ENCODE measurements at places on chromosomes 6 and 20. TPM values are rescaled to one million over a fixed set of nuclear protein-coding genes. Genes with fewer than 3 reads are reported as not detected.

FAM209B gene
- not detected for total RNA-seq

TFB1M gene
- 10.0 TPM for total RNA-seq

DOK5 gene
- not detected for total RNA-seq

GRM1 gene
- not detected for total RNA-seq

RAMACL gene
- not detected for total RNA-seq

RIPOR3 gene
- 0.31 TPM for total RNA-seq

DNA sequence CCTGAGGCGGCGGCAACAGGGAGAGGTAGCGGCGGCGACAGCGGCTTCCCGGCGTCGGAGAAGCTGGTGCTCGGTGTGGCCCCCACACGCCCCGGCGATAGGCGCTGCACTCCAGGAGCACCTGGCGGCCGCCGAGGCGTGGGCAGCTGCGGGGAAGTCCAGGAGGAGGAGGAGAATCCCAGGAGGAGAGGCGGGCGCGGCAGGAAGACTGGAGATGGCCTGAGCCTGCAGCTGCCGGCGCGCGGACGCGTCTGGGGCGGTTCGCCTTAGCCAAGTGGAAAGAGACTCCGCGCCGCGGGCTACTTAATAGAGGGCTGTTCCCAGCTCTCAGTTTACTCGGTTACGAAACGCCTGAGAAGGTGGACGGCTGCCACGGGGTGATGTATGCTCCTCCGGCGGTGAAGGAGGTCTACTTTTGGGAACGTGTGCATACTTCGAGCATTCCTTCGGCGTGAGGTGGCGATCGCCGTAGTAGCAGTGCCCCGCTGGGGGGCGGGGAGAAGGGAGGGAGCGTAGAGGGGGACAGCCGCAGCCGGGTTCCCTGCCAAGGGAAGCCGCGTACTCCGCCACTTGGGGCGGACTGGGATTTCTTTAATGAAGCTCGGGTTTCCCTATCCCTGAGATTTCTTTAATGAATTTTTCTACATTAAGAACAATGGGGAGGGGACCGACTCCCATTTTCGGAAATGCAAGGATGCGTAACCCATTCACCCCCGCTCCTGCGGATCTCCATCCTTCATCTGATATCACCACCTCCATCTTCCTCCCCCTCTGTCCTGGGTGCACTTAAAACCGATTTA, at the start of gene COL12A1:
COL12A1 (minus strand) TSS at position 278 of the 800 bp plus-strand sequence. CDS start 3,261 bp downstream, outside the sequence.
- DNase-seq, result no peak

DNA sequence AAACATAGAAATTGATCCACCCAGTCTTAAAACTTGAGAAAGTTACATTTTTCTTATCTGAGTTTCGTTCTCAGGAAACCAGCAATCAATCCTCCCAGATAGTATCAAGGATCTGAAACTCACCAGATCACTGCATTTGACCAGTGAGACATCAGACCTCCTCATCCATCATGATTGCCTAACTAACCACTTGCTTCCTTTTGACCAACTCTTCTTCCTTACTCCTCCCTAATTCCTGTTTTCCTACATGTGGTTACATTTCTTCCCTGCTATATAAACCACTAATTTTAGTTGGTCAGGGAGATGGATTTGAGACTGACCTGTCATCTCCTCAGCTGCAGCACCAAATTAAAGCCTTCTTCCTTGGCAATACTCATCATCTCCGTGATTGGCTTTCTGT, 357.1 kb upstream of the POU3F2 start:
- no peak for DNase-seq

- no peak for DNase-seq
These were observed 891 bp upstream of the POU3F2 start for GRCh38 chr6:98833307-98834059.

DNA sequence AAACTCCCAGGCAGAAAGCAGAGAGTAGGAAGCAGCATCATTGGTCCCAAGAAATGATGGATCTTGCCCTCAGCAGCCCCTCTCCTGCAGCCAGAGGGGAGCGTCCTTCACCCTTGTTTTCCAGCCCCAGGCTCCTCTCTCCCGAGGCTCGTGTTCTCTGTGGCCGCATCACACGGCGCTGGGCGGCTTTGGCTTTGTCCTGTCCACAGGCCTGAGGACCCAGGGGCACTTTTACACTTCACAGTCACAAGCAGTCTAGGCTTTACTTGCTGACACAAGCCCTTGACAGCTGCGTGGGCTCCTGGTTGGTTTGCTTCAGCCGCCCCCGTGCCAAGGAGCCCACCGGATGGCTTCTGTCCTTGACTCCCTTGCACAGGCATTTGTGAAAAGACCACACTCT, 175.4 kb upstream of the THBS2 start:
- DNase-seq, result no peak

- no peak for DNase-seq
These were observed 40.2 kb upstream of the PXDC1 start for GRCh38 chr6:3791526-3792203.

GRCh38 chr6:125163811-125164210, 10.2 kb downstream of the TPD52L1 start:
- DNase-seq, result no peak

GRCh38 chr6:51360287-51360686, 541.6 kb downstream of the TFAP2B start:
- no peak for DNase-seq

- no peak for DNase-seq
These were observed 569 bp downstream of the TCEA2 start for GRCh38 chr20:64063389-64064144.

- DNase-seq, result no peak
These were observed 439.3 kb downstream of the TFAP2B start for GRCh38 chr6:51257938-51258337.

DNA sequence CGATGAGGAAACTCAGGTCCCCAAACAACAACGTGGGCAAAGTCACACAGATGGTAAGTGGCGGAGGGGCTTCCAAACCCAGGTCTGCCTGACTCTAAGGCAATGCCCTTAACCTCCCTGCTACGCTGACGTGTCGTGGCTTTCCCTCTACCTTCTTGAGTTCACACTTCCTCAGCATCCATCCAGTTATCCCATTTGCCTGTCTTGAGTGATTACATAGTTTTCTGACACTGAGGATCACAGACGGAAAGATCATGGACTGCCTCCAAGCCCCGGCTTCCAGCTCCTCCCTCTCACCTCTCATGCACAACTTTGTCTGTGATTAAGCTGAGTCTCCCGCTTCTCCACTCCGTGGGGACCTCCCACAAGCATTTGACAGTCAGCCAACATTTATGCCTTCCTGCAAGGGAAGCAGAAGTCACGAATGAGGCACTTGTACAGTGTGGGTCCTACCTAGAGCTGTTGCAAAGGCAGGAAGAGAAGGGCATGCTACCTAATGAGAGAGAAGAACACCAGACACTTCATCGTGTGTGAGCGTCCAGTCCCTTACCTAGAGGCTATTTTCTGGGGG, 33.8 kb downstream of the TBC1D7 start:
- DNase-seq, result no peak

GRCh38 chr6:155093430-155093829, 98.3 kb downstream of the TIAM2 start:
- no peak for DNase-seq

DNA sequence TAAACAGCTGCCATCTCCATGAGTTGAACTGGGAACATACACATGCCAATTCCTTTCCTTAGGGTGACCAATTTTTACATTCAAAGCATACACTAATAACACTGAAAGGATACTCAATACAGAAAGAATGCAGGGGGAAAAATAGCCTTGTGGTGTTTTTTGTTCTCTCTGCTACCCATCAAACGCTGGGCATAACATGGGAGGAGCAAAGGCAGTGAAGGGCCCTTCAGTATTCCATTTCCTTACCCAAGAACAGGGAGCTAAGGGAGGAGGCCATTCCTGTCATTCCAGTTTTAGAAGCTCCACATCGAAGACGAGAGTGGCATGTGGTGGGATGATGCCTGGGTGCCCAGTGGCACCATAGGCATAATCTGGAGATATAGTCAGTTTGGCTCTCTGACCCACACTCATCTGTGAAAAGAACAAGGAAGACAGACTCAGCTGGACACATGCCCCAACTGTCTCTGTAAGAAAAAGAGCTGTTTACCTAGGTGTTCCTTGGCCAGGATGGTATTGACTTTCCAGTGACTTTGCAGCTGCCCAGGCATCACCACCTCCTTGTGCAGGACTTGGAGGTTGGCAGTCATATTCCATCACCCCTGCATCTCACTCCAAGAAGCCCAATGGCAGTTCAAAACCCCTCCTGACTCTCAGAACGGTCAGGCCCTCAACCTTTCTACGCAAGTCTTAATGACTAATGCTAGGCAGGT, 20.9 kb downstream of the FKBP1A start:
- no peak for DNase-seq

- DNase-seq, result no peak
These were observed 17.9 kb downstream of the MDGA1 start for GRCh38 chr6:37679539-37680476.

- DNase-seq, result no peak
These were observed 115.3 kb downstream of the SYNDIG1 start for GRCh38 chr20:24584538-24585356.

- DNase-seq, result peak; percentile 31
These were observed 10.9 kb upstream of the GCM1 start for GRCh38 chr6:53159558-53159957.

DNA sequence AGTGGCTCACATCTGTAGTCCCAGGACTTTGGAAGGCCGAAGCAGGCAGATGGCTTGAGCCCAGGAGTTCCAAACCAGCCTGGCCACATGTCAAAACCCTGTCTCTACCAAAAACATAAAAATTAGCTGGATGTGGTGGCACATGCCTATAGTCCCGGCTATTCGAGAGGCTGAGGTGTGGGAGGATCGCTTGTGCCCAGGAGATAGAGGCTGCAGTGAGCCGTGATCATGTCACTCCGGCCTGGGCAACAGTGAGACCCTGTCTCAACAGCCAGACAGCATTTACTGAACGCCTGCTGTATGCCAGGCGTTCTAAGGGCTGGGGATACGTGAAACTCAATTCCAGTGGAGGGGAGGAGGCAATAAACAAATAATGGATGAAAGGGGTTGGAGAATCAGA, 69.9 kb downstream of the ATP9A start:
- DNase-seq, result no peak

- DNase-seq, result no peak
These were observed 239.8 kb downstream of the PTPRT start for GRCh38 chr20:42949950-42950349.

GRCh38 chr20:23393996-23394775, 27.1 kb downstream of the NAPB start:
- no peak for DNase-seq

DNA sequence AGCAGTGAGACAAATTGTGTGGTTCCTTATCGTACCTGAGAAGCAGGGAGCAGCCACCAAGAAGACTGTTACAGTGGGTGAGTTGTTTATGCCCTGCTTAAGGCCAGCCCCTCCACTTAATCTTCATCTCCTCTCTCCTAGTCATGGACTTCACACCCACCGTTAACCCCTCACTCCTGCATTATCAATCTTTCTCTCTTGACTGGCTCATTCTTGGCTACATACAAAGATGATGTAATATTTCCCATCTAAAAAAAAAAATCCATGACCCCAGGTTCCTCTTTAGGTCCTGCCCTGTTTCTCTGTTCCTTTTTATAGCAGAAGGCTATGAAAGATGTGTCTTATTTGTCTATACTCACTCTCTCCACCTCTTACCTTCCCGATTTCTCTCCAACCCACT, 72.4 kb downstream of the SHLD1 start:
- no peak for DNase-seq

GRCh38 chr6:150142097-150142669, 661 bp upstream of the PPP1R14C start:
- DNase-seq, result no peak

GRCh38 chr20:58627212-58628072, 23.6 kb upstream of the STX16 start:
- DNase-seq, result no peak

DNA sequence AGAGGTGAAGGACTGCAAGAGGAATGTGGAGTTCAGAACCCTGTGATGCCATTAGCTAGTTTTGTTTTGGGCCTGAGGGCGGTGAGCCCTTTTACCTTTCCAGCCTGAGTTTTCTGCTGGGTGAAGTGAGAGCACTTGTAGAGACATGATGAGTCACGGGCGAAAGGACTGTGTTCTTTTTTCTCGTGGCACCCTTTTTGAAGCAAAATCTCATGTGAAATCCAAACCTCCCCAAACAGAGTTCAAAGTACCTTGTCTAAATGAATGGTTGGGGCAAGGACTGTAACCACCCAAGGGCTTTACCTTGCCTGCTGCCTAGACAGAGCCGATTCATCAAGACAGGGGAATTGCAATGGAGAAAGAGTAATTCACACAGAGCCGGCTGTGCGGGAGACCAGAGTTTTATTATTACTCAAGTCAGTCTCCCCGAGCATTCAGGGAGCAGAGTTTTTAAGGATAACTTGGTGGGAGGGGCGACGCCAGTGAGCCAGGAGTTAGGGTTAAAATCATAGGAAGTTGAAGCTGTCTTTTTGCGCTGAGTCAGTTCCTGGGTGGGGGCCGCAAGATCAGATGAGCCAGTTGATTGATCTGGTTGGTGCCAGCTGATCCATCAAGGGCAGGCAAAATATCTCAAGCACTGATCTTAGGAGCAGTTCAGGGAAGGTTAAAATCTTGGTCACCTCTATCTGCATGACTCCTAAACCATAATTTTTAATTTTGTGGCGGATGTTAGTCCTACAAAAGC, 25.8 kb downstream of the SAMD5 start:
- no peak for DNase-seq

DNA sequence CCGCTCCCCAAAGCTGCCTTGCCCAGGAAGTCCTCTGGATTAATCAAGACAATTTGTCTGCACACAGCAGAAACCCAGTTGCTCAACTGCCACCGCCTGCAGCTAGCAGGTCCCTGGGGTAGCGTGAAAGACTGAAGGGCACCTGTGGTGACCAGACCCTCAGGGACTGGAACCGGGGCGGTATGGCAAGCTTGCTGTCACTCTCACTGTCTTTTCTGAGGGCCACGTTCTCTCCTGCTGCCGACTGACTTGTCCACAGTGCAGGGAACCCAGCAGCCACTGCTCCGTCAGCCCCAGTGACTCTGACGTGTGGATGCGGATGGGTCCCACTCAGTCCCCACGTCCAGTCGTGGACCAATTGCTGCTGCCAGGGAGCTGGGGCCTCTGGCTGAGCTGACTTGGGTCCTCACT, 72.8 kb upstream of the PMEPA1 start:
- DNase-seq, result no peak

- DNase-seq, result no peak
These were observed 194.5 kb upstream of the PLN start for GRCh38 chr6:118353564-118353963.

GRCh38 chr20:21511485-21511849, 2.4 kb downstream of the NKX2-2 start:
- no peak for DNase-seq

DNA sequence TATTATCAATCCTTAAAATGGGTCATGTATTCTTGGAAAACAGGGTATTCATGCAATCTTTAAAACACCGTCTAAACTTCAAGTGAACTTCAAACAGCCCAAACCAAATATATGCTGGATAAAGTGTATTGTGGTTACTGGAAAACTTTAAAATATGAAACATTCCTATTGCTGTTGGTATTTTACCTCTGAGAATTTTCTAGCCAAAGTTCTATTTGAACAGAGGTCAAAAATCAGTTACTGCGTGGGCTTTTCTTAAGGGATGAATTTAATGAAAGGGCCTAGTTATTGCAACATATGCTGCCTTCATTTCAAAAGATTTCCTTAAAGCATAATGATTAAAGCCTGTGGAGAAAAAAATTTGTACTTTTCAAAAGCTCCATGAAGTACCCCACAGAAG, 436.0 kb downstream of the PLCB1 start:
- no peak for DNase-seq

GRCh38 chr20:48191200-48191599, 405.9 kb upstream of the SULF2 start:
- no peak for DNase-seq
